ENCODE measurements at places on chromosomes 2 and 18. TPM values are rescaled to one million over a fixed set of nuclear protein-coding genes. Genes with fewer than 3 reads are reported as not detected.

Gene YES1
- 28.2 TPM for total RNA-seq

Gene TUBB8B
- total RNA-seq, result 0.46 TPM

Gene MSTN
- total RNA-seq, result not detected

Gene TMEM247
- not detected for total RNA-seq

DNA sequence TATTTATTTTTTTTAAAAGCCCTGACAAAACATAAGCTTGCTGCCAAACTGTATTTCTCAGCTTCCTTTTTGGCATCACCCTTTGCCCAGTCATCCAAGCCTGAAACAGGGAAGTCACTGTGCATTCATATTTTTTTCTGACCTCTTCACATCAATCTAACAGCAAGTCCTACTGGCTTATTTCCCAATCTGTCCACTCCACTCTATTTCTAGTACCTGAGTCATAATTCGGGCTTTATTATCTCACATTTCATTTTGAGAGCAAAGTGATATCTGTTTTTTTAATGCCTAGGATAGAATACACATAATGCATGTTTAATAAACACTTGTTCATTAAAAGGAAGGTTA is 5.1 kb downstream of the HNMT start:
- no peak for DNase-seq

All from uterus (tissue), 4 donors.